Mononuclear cell (primary cell): ENCODE measurements at places on chromosomes 4 and X. TPM values are rescaled to one million over a fixed set of nuclear protein-coding genes. Genes with fewer than 3 reads are reported as not detected.

The CXCL6 gene
- total RNA-seq: not detected

The XIAP gene
- total RNA-seq: 21.6 TPM

The MMRN1 gene
- 8.1 TPM for total RNA-seq

The FOXP3 gene
- 0.94 TPM for total RNA-seq

The STBD1 gene
- not detected for total RNA-seq

The TMPRSS11D gene
- not detected for total RNA-seq

The MFAP3L gene
- total RNA-seq: 23.0 TPM

The FATE1 gene
- not detected for total RNA-seq

The MYOZ2 gene
- not detected for total RNA-seq

The SLC25A43 gene
- 3.0 TPM for total RNA-seq

The PDE5A gene
- total RNA-seq: 16.4 TPM

The F8A3 gene
- 1.5 TPM for total RNA-seq

The FAM184B gene
- under 0.01 TPM for total RNA-seq
